ENCODE measurements at places on chromosomes 11 and 22.

GRCh38 chr11:83312430-83312829, 26.3 kb upstream of the CCDC90B start:
- no peak for DNase-seq

DNA sequence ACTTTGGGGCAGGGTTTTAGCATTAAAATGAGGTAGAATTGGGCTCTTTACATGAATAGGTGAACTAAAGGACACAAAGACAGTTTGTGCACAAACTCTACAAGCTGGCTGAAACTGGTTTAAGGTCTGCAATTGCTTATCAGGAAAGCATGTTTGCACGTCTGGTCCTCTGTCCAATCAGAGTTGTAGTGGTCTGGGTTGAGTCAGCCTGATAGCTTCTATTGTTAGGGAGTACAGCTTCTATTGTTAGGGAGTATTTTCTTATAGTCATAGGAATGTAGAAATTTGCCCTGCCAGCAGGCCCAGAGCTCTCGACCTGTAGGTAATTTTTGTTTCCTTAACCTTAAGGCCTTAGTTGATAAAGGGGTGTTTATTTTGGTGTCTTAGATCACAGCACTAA, 1422.4 kb downstream of the LRRC4C start:
- no peak for DNase-seq

DNA sequence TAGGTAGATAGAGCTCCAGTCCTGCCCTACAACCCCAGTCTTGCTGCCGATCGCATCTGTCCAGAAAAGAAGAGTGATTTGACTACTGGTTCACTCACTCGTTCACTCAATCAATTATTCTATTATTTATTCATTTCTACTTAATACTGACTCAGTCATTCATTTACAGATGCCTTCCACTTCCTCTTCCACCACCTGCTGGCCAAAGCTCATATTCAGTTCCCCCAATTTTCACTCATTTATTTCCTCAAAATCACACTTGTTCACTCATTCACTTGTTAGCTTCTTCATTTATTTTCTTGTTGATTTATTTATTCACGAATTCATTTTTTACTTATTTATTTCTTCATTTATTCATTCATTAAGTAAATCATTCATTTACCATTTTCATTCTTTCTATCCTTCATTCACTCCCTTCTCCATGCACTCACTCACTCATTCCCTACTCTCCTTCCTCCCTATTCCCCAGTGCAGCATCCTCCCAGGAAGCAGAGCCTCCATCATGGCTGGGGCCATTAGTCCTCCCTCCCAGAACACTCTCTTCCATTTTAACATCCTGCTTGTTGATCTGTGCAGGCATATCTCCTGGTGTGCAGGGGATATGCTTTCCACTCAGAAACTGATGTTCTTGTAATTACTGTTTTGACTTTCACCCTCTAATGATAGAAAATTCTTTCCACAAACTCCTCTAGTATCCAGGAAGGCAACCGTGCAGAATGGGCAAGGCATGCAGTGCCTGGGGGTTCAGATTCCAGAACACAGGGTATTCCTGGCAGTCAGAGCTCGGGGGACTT, 281.0 kb downstream of the TENM4 start:
- DNase-seq, result no peak

DNA sequence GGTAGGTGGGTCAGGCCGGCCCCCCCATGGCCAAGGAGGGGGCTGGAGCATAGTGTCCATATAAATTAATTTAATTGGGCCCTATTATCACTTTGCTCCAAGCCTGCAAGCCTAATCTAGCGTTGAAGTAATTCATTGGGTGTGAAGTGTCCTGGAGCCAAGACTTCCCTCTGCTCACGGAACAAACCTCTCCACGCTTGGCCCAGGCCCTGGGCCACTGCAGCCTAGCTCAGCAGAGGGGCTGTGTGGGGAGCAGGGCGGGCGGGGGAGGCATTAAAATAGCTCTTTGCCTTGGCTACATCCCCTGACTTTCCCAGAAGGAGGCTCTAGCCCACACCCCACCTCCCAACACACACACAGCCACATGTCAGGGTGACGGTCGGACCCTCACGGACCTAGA, 73.5 kb downstream of the THAP12 start:
- DNase-seq, result no peak

GRCh38 chr22:50343541-50343935, 411 bp downstream of the PPP6R2 start:
- DNase-seq, result no peak

DNA sequence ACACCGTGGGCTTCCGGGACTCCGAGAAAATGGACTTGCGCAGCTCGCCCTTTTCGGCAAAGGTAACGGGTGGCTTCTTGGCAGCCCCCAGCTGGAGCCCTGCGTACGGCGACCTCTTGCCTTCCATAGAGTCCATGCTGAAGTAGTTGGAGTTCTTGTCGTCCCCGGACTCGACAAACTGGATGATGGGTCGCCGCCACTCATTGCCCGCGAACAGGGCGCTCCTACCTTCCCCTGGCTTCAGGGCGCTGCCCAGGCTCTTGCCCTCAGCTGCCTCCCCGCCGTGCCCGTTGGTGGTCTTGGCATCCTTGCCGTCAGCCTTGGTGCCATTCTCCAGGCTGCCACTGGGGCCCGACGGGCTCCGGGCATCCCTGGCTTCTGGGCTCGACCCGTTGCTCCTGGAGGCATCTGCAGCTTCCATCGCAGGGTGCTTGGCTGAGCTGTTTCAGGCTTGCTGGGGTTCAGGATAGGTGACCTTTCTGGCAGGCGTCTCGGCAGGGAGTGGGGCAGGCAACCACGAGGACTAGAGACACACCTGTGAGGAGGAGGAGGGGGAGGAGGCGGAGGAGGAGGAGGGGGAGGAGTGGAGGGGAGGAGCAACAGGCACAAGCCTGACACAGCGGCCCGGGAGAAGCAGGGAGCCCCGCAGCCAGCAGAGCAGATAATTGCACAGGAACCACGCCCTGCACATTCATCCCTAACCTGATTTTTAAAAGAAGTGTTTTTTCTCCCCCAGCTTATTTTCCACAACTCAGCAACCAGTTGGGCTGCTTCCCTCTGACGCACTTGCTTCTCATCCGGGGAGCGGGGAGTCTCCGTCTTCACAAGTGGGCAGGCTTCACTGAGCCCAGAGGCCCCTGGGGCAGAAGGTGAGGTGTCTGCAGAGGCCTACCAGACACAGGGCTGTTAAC, at the start of gene TRIM29:
TSS of gene TRIM29 (minus strand) at position 503 of the 911 bp plus-strand sequence. CDS start at position 421, 82 bp downstream.
- no peak for DNase-seq

- DNase-seq, result no peak
Measured at GRCh38 chr11:17391493-17392355, 3.3 kb upstream of the KCNJ11 start.

GRCh38 chr11:111939836-111940604, 2.9 kb downstream of the DIXDC1 start:
- DNase-seq, result peak; percentile 93
